ENCODE measurements at places on chromosomes 12 and 14.

GRCh38 chr12:131901431-131902331, 7.3 kb downstream of the ULK1 start:
- DNase-seq = no peak

DNA sequence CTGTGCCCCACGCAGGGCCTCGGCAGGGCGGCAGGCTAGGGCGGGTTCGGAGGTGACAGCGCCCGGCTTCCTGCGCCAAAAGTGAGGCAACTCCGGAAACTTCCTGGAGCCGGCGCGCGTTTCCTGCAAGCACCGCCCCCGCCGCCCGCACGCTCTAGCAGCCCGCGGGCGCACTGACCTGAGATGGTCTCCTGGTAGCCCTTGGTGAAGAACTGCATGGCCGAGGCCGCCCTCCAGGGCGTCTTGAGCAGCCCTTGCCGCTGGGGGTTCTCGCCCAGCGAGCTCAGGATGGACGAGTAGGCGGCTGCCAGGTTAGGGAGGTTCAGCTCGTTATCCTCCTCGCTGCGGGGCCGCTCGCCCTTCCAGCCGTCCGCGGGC, 494 bp downstream of the GCH1 start:
- peak; percentile 49 for DNase-seq

DNA sequence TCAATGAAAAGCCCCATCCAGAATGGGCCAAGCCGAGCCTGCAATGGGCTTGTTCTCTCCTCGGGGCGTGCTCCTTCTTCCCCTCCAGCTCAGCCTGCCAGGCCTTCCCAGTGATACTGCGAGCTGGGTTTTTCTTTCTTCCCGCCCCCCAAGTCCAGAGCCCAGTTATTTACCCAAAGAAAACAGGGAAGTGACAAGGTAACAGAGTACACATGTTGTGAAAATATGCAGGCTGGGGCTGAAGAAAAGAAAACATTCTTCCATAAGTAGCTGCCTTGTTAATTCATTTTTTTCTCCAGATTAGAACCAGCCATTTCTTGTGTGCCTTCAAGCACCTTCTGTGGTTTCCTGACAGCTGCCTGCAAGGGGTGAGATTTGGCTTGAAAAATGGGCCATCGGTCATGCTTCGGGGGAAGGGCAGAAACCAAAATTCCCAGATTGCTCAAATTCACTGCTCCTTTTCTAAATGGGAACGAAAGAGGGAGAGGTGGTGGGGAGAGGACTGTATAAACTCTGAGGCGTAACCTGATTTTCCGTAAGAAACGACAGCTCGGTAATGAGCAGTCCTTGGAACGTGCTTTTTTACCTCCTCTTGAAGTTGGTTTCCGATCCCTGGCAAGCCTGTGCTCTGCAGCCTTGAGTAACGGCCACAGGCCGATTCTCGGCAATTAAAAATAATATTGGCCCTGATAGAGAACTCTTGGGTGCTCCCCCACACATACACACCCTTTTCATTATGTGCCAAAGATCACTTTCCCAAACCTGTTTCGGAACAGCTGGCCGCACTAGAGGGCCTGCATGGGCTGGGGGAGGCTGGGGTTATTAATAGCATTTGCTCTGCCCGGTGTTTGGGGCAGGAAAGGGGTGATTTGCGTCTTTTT, 229.4 kb downstream of the ZFP36L1 start:
- no peak for DNase-seq

GRCh38 chr12:113092607-113093408, 36.3 kb downstream of the DTX1 start:
- no peak for DNase-seq

- DNase-seq = no peak
Measured at GRCh38 chr12:59887178-59887577, 291.3 kb downstream of the SLC16A7 start.

- no peak for DNase-seq
Measured at GRCh38 chr14:36339816-36340215, 19.4 kb upstream of the MBIP start.

DNA sequence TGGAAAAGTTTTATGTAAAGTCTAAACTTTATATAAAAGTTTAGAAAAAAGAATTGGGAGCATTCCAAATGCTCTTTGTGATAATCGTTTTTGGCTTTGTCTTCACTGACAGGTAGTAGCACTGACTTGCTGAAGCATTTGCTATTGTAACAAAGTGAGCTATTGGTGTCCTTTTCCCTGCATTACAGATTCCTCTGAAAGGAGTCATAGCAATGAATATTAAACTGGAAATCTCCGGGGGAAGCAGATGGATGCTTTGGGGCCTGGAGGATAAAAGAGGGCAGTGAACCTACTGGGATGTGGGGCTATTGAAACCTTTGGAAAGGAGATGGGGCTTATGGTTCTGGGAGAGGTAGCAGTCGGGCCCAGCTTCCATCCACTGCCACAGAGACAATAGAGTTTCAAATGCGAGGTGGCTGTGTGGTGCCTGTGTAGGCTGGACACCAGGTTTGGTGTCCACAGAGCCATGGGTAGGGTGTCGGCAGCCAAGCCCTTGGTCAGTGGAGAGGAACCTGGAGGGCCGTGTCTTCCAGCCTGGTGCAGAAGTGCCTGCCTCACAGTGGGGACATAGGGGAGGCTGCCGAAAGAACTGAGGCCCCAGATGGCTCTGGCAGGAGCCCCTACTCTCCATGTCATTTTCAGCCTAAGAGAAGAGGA, 10.1 kb downstream of the GSG1 start:
- DNase-seq = no peak

DNA sequence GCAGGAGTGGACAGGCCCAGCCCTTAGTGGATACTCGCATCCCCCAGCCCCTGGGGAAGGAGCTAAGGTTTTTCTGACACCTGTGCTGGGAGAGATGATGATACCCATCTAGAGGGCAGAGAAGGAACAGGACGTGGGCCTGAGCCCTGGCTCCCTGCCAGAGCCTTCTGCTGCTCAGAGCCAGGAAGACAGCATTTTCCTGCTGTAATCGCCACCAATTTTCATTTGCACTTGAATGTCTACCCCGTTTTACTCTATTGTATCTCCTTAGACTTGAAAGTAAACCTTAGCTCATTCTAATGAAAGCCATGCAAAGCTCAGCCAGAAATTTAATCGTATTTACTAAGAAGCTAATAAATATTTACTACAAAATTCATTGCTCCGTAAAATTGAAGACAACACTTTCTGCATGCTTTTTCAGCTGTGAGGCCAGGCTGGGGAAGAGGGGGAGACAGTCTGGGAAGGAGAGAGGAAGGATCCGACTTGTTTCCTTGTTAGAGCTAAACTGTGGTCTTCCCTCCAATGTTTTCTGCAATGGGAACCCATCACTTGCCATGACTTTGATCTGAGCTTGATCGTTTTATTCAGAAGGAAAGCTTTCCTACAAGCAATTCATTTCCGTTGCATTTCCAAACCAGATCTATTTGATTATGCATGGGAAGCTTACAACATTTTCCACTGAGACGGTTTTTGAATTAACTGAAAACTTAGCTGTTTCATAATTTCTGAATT, 17.6 kb upstream of the TRAF3 start:
- DNase-seq = no peak

- no peak for DNase-seq
Measured at GRCh38 chr12:81257947-81258551, 180.2 kb downstream of the ACSS3 start.

- DNase-seq = no peak
Measured at GRCh38 chr14:87679866-87680265, 313.1 kb downstream of the GALC start.

DNA sequence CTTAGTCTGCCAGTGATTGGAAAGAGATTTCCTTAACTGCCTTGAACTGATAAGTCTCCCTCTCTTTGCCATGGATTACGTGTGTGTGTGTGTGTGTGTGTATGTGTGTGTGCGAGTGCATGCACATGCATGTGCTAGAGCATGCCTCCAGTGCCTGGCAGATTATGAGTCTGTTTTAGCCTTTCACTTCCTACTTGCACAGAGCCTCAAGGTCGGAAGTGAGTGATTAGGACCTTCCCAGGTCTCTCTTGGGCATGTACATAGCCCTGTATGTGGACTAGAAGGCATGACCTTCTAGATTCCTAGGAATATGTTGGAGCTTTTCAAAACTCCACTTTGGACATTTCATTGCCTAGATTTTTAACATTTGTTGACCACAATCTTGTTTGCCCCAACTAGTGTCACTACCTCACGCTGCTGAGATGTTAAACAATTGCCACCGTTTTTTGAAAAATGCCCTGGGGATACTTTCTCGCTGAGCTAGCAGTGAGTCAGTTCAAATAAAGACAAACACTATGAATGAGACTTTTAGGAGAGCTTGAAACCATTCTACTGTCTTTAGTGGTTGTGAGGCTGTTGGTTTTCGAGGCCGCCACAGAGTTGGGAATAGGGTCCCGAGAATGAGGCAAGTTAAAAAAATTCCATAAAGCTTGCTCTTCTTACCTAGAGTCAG, 28.2 kb downstream of the KIAA0586 start:
- DNase-seq = no peak

DNA sequence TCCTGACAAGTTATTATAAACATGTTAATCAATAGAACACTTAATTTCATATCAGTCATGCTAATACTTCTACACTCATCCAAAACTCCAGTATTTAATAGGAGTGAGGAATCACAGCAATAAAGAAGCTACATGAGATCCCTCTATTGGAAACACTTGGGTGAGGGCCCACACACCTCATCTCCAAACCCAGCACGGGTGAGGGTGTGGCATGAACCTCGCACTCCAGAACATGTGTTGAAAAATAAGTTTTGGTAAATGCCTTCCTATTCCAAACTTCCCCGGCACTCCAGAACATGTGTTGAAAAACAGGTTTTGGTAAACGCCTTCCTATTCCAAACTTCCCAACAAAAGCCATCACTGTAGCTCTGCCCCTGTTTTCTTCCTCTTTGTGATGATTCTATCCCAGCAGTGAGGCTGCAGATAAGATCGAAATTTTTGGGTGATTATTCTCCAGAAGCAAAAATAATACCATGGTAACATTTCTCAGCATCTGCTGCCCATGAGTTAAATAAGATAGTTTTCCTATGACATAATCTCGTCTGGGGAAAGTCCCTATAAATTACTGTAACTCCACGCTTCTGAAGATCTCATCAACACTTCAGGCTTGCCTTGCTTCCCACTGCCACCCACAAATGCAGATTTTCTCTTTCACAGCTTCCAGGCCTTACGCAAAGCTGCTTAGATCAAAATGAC, 24.4 kb upstream of the PTPRB start:
- no peak for DNase-seq

DNA sequence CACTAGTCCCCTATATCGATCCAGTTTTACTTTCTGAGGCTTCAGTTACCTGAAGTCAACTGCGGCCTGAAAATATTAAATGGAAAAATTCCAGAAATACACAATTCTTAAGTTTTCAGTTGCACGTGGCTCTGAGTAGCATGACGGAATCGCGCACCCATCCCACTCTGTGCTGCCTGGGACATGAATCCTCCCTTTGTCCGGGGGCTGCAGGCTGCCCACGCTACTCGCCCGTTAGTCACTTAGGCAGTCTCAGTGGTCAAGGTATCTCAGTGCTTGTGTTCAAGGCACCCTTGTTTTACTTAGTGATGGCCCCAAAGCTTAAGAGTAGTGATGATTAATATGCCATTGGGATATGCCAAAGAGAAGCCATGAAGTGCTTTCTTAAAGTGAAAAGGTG, 46.6 kb downstream of the LGMN start:
- DNase-seq = no peak

GRCh38 chr14:49997991-49998390, 105.1 kb downstream of the ARF6 start:
- DNase-seq = no peak

GRCh38 chr12:98136544-98136943, 378.8 kb upstream of the TMPO start:
- no peak for DNase-seq

GRCh38 chr14:36221112-36221511, 44.6 kb upstream of the PTCSC3 start:
- no peak for DNase-seq

GRCh38 chr12:13144266-13144828, 40.9 kb upstream of the GSG1 start:
- no peak for DNase-seq

GRCh38 chr12:93880853-93881522, 203.8 kb downstream of the CRADD start:
- DNase-seq = no peak

DNA sequence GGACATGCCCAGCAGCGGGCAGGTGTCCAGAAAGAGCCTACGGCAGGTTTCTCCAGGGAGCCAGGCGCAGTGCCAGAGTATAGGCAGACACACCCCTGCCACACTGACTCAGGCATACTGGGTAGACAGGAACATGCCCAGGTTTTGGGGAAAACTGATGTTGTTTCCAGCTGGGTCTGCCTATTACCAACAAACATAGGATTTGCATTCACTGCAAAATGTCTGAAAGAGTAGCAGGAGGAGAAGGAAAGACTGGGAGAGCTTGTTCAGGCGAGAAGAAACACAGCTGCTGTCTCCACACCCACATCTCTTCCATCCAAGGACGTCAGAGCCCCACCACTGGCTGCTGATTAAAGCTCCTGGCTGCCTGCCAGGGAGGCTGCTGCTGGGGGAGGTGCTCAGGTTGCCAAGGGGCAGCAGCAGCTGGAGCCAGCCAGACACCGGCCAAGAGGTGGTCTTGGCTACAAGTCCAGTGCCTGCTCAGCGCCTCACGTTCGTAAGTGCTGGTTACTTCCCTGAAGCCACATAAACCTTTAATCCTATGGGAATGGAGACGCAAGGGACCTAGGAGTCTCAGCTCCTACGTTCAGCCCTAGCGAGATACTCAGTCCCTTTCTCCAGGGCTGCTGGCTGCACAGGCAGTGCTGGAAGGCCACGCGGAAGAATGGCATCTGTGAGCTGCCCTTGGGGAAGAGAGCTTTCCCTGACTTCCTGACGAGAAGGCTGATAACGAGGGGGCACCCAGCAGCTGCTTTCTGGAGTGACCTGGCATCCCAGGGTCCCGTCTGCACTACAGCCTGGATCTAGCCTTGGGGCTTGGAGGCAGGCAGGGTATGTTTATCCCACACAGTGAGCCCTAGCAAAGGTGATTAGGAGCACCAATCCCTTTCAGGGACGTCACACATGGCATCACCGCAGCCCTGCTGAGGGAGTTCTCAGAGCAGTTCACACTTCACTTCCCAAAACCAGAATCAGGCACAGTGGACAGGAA, 58.1 kb downstream of the PLEKHG3 start:
- no peak for DNase-seq

DNA sequence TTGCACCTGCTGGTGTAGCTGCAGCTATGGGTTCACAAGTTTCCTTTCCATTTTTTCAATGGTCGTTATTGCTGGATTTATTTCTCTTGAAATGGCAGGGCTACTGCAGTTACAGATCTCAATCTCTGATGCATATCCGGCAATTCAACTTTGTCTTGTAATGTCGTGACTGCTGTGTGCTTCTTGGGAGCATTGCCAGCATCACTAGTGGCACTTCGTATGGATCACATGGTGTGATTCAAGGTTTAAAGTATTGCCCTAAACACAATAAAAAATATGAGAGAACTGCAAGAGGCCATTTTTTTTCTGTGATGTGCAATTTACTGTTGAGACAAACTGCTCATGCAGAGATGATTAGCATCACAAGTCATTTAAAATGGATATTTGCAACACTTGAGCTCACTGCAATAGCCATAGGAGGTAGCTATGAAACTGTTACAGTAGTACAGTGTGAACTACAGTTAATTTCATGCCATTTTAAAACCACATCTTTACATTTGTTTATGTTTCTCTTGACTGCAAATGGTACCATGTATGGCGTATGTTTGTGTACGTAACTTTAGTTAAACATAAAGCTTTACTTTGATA, 217.4 kb upstream of the PDE3A start:
- DNase-seq = no peak

- no peak for DNase-seq
Measured at GRCh38 chr14:71005076-71005475, 97.8 kb downstream of the PCNX1 start.
